Choroid plexus epithelial cell (primary cell): ENCODE measurements at places on chromosomes 16 and 17.

DNA sequence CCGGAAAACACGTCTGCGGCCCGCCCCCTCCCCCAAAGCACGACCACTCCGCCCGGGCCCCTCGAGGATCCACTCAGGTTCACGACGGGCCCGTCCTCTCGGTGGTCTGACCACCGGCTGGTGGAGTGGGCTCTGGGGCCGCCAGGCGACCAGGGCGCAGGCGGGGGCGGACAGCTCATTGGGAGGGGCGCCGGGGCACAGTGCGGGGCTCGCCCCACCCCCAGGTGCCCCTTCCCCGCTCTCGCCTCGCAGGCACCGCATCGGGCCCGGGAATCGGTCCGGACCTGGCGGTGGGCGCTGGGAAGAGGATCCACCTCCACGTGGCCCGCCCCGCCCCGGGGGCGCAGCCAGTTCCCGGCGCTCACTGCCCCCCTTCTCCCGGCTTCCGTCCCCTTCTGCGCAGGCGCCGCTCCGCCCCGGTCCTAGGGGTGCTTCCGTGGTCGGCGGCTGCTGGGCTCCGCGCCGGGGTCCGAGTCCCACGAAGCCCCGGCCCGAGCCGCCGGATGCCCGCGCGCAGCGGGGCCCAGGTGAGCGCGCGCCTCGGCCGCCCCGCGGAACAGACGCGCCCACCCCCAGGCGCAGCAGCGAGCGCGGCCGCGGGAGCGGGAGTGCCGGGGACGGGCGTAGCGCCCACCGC is at the start of gene MPG:
Gene MPG (plus strand): TSS at position 419 of the 637 bp plus-strand sequence. CDS start 85 bp downstream, at position 504.
- peak; percentile 84 for DNase-seq

- DNase-seq: no peak
Measured at GRCh38 chr17:8222380-8222629, 11.9 kb upstream of the AURKB start.

GRCh38 chr17:4725646-4726310 is 5.5 kb upstream of the MED11 start:
- no peak for DNase-seq

DNA sequence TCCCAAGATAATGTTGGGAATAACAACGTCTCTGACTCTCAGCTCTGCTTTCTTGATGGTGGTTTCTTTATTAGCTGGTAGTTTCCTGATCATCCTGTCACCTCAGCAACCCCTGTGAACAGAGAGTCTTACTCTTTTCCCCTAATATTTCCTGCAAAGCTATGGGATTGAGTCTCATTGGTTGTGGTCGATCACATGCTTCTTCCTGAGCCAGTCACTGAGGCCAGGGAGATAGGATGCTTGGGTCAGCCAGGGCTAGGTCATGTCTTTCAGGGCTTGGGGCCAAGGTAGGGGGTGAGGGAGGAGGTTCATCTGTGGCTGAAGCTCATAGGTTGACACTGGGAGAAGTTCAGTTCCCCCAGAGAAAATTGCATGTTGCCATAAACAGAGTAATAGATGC is 114.3 kb downstream of the ABCC1 start:
- no peak for DNase-seq

GRCh38 chr17:39563476-39563875 is 44.2 kb downstream of the NEUROD2 start:
- no peak for DNase-seq

GRCh38 chr17:28777178-28777577 is 33.4 kb downstream of the TRAF4 start:
- no peak for DNase-seq
